RPMI7951 (cell line): ENCODE measurements at places on chromosomes 2 and 18. TPM values are rescaled to one million over a fixed set of nuclear protein-coding genes. Genes with fewer than 3 reads are reported as not detected.

Gene LOXHD1
- total RNA-seq, result not detected in 2 replicates

DNA sequence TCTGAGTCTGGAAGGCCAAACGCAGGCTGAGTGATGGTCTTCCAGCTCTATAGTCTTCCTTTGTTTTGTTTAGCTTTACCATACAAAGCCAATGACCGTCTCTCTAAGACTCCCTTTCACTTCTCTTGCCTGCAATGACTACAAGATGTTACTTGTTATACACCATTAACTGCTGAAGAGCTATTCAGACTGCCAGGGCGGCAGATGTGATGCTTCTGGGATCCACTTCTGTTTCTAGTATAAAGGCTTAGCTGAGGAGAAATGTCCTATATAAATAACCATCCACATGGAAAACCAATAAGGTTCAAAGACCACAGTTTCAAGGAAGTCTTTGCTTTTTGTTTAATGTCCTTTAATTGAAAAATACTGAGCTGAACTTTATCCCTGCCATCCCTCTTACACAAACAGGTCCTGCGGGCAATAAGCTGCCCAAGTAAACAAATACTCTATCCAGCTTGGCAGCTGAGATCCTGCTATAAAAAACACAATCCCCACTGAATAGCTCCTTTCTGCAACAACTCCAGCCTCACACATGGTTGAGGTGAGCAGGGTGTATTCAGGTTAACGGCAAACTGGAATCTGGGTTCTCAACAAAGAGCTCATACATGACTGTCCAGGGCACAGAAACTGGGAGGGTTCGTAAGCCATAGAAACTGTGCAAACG lies 124.6 kb downstream of the VIT start:
- no peak for DNase-seq

- no peak for DNase-seq
These were observed 59.0 kb downstream of the PRPF40A start for GRCh38 chr2:152658221-152658620.

DNA sequence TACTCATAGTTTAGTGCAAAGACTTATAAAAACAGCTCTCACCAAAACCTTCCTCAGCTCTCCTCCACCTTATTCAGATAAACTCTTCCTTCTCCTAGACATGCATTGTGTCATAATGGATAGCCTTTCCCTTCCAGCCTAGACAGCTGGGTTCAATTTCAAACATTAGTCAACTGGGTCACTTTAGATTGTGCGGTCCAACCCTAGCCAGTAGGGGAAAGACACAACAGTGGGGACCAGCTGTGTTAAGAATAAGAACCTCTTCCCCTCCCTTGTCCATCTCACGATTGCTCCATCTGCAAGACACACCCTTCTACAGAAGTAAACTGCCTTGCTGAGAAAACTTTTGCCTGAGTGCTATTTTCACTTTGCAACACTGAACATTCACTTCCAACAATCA lies 8.5 kb downstream of the PRPF40A start:
- no peak for DNase-seq

- no peak for DNase-seq
These were observed 67.1 kb upstream of the YWHAQ start for GRCh38 chr2:9697909-9698308.

DNA sequence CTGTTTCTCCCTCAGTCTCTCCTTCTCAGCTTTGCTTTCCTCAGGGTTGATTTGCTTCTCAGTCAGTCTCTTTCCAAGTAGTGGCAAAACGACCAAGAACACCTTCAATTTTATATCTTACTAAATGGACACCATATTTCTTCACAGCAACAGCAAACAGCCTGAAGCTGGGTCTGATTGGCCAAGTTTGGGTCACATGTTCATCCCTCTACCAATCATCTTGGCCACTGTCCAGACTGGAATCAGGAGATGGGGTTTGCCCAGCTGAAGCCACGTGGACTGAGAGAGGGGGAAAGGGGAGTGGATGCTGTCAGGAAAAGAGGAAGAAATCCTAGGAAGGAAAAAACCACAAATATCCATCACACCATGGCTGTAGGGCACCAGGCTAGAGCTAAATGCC lies 42.0 kb upstream of the ACMSD start:
- DNase-seq, result peak; percentile 24

GRCh38 chr18:51339856-51340255 lies 142.4 kb upstream of the MEX3C start:
- DNase-seq, result no peak
